Uterus (tissue), 4 donors: ENCODE measurements at places on chromosomes 2 and 18.

GRCh38 chr2:192091476-192091875 lies 103.3 kb downstream of the TMEFF2 start:
- no peak for DNase-seq

GRCh38 chr2:149877074-149877473 lies 289.5 kb upstream of the MMADHC start:
- no peak for DNase-seq

DNA sequence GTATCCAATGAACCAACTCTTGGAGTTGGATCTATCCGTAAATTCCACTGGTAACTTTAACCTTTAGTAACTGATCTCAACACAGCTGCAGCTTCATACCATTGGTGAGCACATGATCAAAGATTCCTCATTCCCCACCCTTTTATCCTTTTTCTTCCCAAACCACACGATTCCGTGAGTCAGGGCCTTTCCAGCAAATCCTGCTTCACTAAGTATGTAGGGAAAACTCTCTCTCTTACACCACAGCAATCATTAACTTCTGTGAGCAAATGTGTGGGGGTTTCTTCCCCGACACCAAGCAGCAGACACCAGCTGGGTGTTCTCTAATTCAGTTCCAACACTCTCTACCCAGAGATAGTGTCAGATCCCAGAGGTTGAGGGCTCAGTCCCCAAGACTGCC lies 23.5 kb downstream of the ELP2 start:
- DNase-seq, result no peak

DNA sequence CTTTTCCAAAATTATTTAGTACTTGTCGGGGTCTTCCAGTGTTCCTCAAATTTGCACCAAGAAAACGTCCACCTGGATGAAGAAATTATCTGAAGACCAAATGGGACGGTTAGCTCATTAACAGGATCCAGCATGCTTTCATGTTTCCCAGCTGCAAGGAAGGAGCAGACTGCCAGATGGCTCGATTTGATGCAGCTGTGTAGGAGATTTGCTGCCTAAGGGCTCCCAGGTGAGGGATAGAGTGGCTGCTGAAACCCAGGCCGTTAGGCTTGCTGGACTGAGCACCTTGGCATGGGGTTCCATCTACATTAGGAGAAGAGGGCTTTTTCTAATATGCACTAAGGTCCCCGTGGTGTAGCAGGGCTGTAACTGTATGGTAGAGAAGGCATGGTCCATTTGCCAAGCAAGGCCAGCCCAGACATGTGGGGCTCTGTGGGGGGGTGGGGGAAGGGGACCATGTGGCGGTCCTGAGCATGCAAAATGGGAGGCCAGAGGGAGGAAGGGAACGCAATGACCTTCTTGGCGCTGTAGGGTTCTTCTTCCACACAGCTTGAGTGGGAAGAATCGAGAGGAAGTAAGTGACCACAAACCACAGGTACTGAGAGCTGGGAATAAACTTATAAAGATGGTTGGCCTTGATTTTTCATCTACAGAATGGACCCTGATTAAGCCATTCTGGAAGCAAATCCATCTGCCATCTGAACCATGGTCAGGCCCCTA lies 144.0 kb downstream of the TMEM163 start:
- no peak for DNase-seq

- no peak for DNase-seq
Measured at GRCh38 chr2:73256618-73256922, 22.5 kb downstream of the CCT7 start.
